ENCODE measurements at places on chromosomes 5 and 9.

GRCh38 chr5:95184924-95185323 is 100.0 kb downstream of the MCTP1 start:
- no peak for DNase-seq

DNA sequence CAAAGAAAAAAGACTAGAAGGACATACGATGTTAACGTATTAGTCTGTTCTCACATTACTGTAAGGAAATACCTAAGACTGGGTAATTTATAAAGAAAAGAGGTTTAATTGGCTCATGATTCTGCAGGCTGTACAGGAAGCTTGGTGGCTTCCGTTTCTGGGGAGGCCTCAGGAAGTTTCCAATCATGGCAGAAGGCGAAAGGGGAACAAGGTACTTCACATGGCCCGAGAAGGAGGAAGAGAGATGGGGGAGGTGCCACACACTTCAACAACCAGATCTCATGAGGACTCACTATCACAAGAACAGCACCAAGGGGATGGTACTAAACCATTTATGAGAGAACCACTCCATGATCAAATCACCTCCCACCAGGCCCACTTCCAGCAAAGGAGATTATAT is 110.1 kb downstream of the CARTPT start:
- no peak for DNase-seq

GRCh38 chr5:96433066-96433447 is at the start of gene PCSK1:
Gene PCSK1 (minus strand): TSS chr5:96433248. CDS start chr5:96433042, 206 bp downstream.
- no peak for DNase-seq

GRCh38 chr9:78470741-78471140 is 173.8 kb downstream of the PSAT1 start:
- no peak for DNase-seq

DNA sequence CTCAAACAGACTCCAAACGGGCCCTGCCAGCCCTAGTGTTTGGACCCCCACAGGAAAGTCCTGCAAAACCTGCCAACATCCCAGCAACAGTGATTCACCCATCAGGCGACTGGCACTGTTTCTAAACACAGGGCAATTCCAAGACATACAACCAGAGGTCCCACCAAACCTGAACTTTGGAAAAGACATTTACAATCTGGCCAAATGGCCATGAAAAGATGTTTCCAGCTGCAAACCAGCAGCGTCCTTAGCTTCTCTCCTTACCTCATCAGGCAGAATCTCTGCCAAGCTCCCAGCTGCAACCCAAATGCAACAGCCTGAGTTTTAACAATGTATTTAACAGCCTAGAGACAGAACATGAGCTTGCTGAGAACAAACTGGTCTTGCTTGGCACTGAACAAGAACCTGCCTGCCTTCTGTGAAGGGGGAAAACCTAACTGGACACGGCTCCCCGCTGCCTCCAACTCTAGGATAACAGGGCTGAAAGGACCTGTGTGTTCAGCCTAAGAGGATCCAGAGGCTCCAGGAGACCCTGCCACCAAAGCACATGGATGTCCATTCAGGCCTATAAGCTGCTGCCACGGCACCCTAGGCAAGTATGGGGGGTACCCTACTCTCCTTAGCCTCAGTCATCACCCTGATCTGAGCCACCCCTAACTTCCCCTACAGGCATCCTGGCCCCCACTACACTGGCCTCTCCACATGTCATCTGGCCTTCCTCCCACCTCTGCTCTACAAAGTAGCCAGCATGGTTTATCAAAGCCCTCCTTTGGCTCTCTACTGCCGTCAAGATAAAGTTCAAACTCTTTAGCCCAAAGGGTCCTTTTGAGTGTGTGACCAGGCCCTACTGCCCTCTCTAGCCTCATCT is 5.6 kb downstream of the P4HA2 start:
- DNase-seq = no peak

- no peak for DNase-seq
These were observed 29.9 kb upstream of the GNA14 start for GRCh38 chr9:77677957-77678535.
